ENCODE measurements at places on chromosomes 13 and 19.

- no peak for DNase-seq
Measured at GRCh38 chr13:76131551-76131950, 495.4 kb downstream of the LMO7 start.

GRCh38 chr13:47598340-47598911, 402.6 kb downstream of the SUCLA2 start:
- DNase-seq = no peak

DNA sequence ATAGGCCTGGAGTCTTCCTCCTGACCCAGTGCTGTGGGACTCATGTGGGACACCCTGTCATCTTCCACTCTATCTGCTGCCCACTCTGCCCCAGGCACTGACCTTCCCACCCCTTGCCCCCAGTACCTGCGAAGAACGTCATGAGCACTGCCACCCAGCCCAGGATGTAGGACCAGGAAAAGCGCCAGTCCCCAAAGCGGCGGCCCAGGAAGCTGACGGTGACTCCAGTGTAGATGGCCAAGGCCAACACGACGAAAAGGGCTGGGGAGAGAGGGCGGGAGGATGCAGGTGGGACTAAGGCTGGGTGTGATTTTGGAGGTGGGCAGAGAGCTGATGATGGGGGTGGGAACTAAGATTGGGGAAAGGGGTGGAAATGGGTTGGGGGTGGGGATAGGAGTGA, 7.4 kb downstream of the LIM2 start:
- no peak for DNase-seq

DNA sequence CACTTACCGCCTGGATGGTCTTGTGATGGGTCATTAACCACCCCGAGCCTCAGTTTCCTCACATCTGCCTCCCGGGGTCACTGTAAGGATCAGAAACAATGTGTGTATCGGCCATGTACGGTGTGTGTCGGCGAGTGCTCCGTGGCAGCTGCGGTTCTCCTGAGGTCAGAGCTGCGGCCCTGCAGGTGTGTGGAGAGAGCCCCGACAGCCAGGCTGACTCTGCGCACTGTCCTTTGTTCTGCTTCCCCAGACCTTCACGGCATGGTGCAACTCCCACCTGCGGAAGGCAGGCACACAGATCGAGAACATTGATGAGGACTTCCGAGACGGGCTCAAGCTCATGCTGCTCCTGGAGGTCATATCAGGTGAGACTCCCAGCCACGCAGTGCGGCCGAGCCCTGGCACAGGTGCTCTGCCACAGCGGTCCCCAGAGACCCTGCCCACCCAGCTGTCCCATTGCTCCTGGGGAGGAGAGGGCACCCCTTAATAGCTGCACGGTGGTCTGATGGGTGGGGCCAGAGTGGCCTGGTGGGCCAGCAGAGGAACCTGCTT, 43.8 kb downstream of the CAPN12 start:
- no peak for DNase-seq

GRCh38 chr13:94312511-94313216, 166.8 kb downstream of the DCT start:
- DNase-seq = no peak

DNA sequence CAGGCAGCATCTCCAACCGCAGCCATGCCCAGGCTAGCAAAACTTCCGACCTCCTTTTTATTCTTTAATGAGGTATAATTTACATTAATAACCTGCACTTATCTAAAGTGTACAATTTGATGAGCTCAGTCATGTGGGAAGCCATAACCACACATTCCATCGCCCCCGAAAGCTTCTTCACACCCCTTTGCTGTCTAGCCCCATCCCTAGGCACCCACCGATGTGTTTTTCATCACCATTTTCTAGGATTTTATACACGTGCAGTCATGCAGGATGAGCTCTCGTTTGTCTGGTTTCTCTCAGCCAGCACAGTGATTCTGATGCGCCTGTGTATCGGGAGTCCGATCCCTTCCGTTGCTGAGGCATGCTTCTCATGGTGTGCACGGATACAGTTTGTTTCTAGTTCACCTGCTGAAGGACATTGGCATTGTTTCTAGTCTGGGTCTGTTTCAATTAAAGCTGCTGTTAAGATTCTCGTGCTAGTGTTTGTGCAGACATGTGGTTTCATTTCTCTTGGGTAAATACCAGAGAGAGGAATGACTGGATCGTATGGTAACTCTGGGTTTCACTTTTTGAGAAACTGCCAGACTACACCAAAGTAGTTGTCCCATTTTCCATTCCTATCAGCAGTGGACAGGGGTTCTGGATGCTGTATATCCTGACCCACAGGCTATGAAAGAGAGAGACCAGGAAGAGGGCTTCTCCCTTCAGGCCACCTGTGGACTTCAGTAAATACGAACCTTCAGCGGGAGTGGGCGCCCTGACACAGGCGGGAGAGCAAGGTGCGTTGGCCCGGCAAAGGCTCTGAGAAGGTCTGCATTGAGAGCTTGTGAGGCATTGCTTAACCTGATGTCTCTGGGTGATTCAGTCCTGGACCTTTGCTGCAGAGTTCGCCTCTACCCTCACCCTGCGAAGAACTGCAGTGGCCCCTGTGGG, 4.9 kb downstream of the AP1M1 start:
- no peak for DNase-seq

GRCh38 chr19:482186-483041, 13.9 kb upstream of the MADCAM1 start:
- DNase-seq = no peak

DNA sequence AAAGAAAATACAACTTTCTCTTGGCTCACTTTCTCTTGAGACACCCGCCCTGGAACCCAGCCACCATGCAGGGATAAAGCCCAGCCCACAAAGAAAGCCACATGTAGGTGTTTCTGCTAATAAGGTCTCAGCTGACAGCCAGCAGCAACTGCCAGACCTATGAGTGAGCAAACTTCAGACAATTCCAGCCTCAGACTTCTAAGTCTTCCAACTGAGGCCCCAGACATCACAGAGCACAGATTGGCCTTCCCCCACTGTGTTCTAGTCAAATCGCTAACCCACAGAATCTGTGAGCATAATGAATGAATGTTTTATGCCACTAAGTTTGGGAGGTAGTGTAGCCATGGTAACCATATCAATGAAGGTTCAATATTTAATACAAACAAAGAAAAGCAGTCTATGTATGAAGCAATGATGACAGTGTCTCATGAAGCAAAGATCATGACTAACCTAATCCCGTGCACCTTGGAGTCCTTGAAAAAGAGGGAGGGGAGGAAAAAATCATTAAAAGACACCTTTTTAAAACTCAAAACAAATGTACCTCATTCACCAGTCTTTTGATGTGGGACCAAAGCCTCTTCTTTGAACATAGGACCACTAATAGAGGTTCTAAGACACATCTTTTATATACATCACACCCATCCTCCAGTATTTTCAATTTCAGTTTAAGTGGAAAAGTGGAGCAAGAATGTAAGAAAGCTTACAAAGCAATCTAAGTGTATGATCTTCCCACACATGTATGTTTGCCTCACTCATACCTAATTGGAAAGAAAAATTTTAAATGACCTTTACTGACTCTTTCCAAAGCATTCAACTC, 6.2 kb downstream of the MRPS31 start:
- DNase-seq = no peak

DNA sequence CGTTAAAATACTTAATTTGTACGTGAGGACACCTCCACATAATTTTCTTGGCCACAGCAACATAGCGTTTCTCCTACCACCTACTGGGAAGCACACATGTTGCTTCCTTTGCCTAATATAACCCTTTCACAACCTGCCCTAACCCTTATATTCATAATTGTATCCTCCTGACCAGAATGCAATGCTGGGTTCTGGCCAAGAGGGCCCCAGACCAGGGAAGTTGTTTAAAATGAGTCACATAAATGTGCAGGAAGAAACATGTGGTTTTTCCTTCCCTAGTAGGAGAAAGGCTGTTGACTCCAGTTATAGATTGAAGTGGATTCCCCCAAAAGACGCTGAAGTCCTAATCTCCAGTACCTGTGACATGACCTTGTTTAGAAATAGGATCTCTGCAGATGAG, 187.3 kb downstream of the NUFIP1 start:
- no peak for DNase-seq

All from T-helper 22 cell (primary cell).